Fibroblast of lung (primary cell): ENCODE measurements at places on chromosomes 2 and 18. TPM values are rescaled to one million over a fixed set of nuclear protein-coding genes. Genes with fewer than 3 reads are reported as not detected.
A peak's percentile ranks its signal among the peaks of the same experiment; 100 is the strongest.

Gene BOK
- 38.5 and 42.4 TPM in 2 replicates for total RNA-seq

Gene AMER3
- not detected in 2 replicates for total RNA-seq

Gene LYPD6B
- total RNA-seq = not detected in 2 replicates

Gene STARD6
- total RNA-seq = 0.33 TPM in 1 of 2 replicates, not detected in the other

Gene FBXO15
- total RNA-seq = 0.77 and 0.83 TPM in 2 replicates

Gene ZNF804A
- 0.77 and 3.0 TPM in 2 replicates for total RNA-seq

Gene IL37
- total RNA-seq = not detected in 2 replicates

Gene DSEL
- 51.1 and 157 TPM in 2 replicates for total RNA-seq

Gene TWSG1
- 170 and 216 TPM in 2 replicates for total RNA-seq

Gene OXER1
- 0.17 and 0.26 TPM in 2 replicates for total RNA-seq

Gene ITM2C
- total RNA-seq = 58.3 and 77.3 TPM in 2 replicates

Gene NDC80
- 1.0 and 9.7 TPM in 2 replicates for total RNA-seq

Gene BCL11A
- under 0.01 and 0.17 TPM in 2 replicates for total RNA-seq

GRCh38 chr2:143429932-143430679 lies 300.9 kb downstream of the ARHGAP15 start:
- H3K36me3 ChIP-seq = no peaks in the 10 kb centered on the region
- peak; percentile 65 for DNase-seq
- H3K27me3 ChIP-seq = no peaks in the 10 kb centered on the region
- H3K4me3 ChIP-seq = no peak overlapping the region
- H3K27ac ChIP-seq = no peak overlapping the region

DNA sequence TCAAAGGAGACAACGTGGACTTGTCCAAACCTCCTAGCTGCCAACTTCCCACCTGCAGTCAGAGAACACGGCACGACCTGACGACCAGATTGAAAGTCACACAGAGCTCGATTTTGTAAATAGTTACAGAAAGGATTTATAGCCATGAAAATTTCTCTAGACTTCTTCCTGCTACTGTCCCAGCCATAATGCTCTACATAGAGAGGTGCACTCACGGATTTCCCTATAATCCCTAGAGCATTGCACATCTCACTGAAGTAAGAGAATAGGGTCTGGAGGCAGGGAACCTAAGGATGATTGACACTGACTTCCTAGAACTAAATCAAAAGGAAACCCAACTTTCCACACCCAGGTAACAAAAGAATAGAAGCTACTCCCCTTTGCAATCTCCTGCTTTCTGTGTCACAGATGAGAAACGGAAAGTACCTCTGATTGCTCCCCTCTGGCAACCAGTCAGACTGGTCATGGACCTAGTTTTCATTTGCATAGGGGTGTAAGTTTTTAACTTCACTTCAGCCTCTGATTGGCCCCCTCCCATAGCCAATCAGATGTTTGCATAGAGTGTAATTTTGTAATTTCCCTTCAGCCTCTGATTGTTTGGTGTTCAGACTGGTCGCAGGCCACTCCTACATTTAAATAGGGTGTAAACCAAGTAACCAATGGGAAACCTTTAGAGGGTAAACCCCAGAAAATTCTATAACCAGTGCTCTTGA lies 58.6 kb upstream of the FBXO11 start:
- no peak for DNase-seq
- no peak overlapping the region for H3K4me3 ChIP-seq
- H3K27me3 ChIP-seq = no peaks in the 10 kb centered on the region
- no peaks in the 10 kb centered on the region for H3K36me3 ChIP-seq
- H3K4me1 ChIP-seq = no peaks in the 10 kb centered on the region
- no peak overlapping the region for H3K27ac ChIP-seq

GRCh38 chr2:157304811-157305722 lies 20.6 kb downstream of the ERMN start:
- no peaks in the 10 kb centered on the region for H3K36me3 ChIP-seq
- H3K4me3 ChIP-seq = no peak overlapping the region
- H3K4me1 ChIP-seq = peaks cover 11% of the 10 kb centered on the region

DNA sequence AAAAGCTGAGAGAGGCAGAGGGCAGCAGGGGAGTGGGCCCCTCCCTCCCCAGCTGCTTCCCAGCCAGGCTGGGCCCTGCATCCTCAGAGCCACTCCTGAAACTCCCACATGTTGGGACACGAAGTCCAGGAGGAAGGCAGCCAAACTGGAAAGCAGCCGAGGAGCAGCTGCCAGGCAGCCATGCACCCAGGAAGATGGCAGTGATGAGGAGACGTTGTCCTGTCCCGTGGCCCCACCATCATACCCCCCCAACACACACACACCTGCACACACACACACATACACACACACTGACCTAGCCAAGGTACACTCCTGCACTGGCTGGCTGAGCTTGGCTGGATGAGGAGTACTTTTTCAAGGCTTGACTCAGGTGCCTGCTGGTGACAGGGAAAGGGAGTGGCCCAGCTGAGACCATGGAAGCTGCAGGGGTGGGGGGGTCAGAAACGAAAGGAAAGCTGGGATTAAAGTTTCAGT lies 106.0 kb downstream of the CYP26B1 start:
- H3K27ac ChIP-seq = no peak overlapping the region
- peak; percentile 32 for DNase-seq
- no peaks in the 10 kb centered on the region for H3K4me1 ChIP-seq
- no peaks in the 10 kb centered on the region for H3K36me3 ChIP-seq

DNA sequence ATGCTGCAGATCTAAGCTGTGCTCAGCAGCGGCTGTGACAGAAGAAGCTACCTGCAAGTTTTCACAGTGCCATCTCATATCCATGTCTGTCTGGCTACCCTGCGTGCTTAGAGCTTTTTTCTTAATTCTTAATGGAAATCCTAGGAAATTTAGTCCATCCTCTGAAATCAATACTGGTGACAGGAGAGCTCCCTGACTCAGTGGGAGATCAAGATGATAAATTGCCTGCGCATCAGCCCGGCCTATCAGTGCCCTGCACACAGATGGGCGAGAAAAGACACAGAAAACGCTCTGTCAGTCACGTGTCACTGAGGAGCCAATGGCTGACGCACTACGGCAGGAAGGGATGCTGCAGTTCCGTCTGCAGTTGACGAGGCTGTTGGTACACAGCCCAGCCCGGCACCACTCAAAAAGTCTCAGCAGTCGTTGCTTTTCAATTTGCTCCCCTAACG lies 819.6 kb upstream of the FSHR start:
- H3K4me3 ChIP-seq = no peak overlapping the region
- no peak overlapping the region for H3K27ac ChIP-seq
- H3K4me1 ChIP-seq = no peaks in the 10 kb centered on the region
- H3K36me3 ChIP-seq = no peaks in the 10 kb centered on the region
- DNase-seq = peak; percentile 62
- no peaks in the 10 kb centered on the region for H3K27me3 ChIP-seq

DNA sequence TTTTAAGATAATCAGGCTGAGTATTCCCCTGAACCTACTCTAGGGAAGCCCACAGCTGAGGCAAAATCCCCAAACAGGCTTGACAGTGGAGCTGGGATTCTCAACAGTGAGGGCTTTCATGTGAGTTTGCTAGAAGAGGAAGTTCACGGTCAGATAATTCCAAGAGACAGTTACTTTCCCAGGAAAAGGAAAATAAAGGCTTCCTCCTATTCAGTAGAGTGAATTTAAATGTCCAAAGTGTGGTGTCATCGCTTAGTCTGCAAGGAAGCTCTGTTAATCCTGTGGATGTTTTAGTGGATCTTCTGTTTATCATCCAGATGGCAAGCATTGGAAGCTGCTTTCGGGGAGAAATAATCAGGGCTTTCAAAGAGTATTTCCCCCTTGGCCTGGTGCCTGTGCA lies 119.8 kb downstream of the RPIA start:
- no peaks in the 10 kb centered on the region for H3K36me3 ChIP-seq
- H3K4me3 ChIP-seq = no peak overlapping the region
- no peaks in the 10 kb centered on the region for H3K27me3 ChIP-seq
- no peaks in the 10 kb centered on the region for H3K4me1 ChIP-seq
- no peak for DNase-seq

- DNase-seq = no peak
Observed at GRCh38 chr2:134676960-134677359, 41.8 kb downstream of the TMEM163 start.

DNA sequence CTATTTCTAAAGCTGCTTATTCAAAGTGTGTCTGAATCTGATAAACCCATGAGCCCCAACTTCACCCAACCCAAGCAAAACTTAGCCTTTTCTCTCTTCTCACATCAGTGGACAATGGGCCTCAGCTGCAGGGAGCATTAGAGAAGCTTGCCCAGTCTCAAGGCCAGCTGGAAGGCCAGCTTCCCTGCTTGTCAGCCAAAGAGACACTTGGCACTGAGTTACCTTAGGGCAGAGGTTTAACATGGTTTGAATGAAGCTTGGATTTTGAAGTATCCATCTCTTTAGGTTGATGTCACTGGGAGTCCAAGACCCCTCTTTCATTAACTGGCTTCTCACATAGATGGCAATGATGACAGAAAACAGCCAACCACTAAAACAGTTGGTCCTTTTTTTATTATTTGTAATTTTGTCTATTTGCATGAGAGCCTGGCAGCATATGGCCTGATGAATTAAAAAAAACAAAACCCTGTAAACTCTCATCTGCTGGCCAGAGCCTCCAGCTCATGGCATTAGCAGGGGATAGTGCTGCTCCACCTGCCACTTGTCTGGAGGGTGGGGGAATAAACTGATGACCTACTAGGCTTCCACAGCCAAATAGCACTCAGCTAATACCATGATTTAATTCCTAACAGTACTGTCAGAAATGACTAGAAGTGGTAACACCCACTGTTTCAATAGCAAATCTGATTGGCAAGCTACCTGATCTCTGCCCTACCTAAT lies 137.0 kb downstream of the UBE2E3 start:
- H3K4me1 ChIP-seq = no peaks in the 10 kb centered on the region
- no peak for DNase-seq
- no peak overlapping the region for H3K4me3 ChIP-seq
- no peak overlapping the region for H3K27ac ChIP-seq
- H3K27me3 ChIP-seq = no peaks in the 10 kb centered on the region

GRCh38 chr2:134143568-134143967 lies 110.3 kb upstream of the MGAT5 start:
- H3K4me1 ChIP-seq = peaks cover 5% of the 10 kb centered on the region
- peak; percentile 30 for DNase-seq
- H3K36me3 ChIP-seq = peaks cover 3% of the 10 kb centered on the region
- H3K4me3 ChIP-seq = no peak overlapping the region

- H3K4me3 ChIP-seq = no peak overlapping the region
- no peaks in the 10 kb centered on the region for H3K4me1 ChIP-seq
- no peaks in the 10 kb centered on the region for H3K36me3 ChIP-seq
- no peak for DNase-seq
- H3K27me3 ChIP-seq = no peaks in the 10 kb centered on the region
- H3K27ac ChIP-seq = no peak overlapping the region
Observed at GRCh38 chr2:144774809-144775208, 254.9 kb upstream of the ZEB2 start.

GRCh38 chr2:979069-979928 lies 28.6 kb downstream of the SNTG2 start:
- H3K4me1 ChIP-seq = no peaks in the 10 kb centered on the region
- DNase-seq = no peak
- no peak overlapping the region for H3K4me3 ChIP-seq
- H3K27me3 ChIP-seq = no peaks in the 10 kb centered on the region
- no peaks in the 10 kb centered on the region for H3K36me3 ChIP-seq

- no peaks in the 10 kb centered on the region for H3K4me1 ChIP-seq
- H3K27me3 ChIP-seq = no peaks in the 10 kb centered on the region
- no peak for DNase-seq
- no peak overlapping the region for H3K27ac ChIP-seq
- no peaks in the 10 kb centered on the region for H3K36me3 ChIP-seq
- H3K4me3 ChIP-seq = no peak overlapping the region
Observed at GRCh38 chr18:58758046-58758445, 86.8 kb downstream of the MALT1 start.
